Stimulated activated CD4-positive, alpha-beta T cell treated with anti-CD3 and anti-CD28 coated beads, Interleukin-2, amount 100 ng/mL, for 24 hours (primary cell): ENCODE measurements at places on chromosomes 2 and 18.

DNA sequence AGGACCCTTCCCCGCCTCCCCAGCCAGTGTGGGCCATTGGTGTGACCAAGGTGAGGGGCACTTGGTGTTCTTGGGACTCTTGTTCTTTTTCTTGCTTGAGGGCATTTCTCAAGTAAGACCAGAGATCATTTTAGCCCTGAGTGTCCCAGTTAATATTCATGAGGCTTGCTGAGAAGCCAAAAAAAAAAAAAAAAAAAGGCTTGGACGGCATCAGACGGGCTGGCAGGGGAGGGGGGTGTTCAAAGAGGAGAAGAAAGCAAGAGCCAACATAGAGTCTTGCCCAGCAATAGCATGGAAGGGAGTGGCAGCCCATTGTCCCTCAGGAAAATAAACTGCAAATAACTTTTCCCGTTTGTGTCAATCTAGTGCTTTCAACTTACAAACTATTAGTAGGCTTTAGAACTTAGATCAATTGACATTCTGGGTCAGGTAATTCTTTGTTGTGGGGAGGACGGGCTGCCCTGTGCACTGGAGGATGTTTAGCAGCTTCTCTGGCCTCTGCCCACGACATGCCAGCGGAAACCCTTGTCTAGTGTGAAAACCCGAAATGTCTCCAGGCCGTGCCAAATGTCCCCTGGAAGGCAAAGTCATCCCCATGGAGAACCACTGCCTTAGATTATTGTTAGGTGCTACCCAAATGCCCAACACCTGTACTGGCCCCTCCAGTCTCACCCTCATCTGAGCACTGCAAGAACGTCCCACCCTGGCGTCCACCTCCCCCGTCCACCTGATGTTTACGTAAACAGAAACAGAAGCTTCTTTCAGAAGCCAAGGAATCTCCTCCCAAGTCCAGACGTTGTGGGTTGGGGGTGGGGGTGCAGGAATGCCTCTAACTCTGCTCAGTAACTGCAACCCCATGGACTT lies 163.4 kb downstream of the BCL2 start:
- no peak for DNase-seq

DNA sequence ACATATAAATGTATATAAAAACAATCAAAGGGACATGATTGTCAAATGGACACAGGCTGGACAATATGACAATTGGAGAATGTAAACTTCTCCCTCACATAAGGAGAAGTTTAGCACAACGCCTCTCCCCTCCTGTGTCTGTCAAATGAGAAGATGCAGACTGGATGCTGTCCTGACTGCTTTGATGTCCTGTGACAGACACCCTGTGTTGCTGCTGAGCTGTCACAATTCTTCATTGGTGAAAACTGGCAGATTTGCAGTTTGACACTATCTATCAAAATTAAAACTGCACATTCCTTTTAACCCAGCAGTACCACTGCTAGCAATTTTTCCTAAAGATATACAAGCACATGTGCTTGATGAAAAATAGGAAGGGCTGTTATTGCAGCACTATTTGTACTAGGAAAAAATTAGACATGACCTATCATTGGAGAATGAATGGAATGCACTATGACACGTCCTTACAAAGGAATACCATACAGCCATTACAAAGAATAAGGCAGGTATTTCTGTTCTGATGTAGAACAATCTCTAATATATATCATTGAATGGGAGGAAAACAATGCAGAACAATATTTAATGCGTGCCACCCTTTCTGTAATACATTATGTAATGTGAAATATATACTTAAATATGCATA lies 12.4 kb downstream of the DPYSL5 start:
- DNase-seq, result no peak

DNA sequence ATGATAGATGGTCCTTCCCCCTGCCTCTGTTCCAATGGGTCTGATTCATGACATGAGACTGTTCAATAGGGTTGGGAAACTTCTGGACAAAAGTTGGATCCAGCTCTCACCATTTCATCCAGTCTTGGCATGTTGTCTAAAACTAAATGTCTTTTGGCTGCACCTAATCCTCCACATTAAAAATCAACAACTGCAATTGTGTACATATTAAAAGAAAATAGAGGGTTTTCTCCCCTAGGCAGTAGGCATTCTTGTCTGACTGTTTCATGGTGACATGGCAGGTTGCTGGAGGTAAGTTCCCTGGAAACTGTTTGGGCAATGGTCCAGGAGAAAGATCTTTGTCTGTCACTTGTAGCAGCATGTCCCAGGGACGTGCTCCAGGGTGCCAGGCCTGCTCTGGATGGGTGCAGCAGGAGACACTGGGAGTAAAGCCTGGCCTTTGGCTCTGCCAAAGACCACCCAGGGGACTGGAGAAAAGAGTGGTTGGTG lies 135.8 kb downstream of the TCF4 start:
- no peak for DNase-seq

- DNase-seq, result no peak
Observed at GRCh38 chr2:240803191-240803590, 16.8 kb downstream of the KIF1A start.

- no peak for DNase-seq
Observed at GRCh38 chr2:61196671-61197070, 34.7 kb downstream of the C2orf74 start.

GRCh38 chr2:28552045-28552823 lies 56.4 kb downstream of the PLB1 start:
- DNase-seq, result no peak

GRCh38 chr2:47528874-47529273 lies 125.9 kb downstream of the MSH2 start:
- no peak for DNase-seq

DNA sequence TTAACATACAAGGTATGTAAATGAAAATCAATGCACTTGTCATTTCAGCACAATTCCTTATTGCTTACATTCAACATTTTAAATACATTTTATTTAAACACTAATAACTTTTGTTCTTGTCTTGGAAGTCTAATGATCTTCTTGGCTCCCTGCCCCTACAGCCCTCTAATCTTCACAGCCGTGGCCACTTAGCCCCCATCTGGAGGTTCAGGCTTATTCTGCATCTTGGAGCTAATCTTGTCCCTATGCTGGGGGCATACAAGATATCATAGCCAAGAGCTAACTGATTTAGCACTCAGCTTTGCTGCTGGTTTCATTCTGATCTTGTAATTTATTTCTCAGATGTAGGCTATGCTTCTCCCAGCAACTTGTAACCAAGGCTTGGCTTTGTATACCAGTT lies 140.8 kb downstream of the TMEFF2 start:
- DNase-seq, result no peak

DNA sequence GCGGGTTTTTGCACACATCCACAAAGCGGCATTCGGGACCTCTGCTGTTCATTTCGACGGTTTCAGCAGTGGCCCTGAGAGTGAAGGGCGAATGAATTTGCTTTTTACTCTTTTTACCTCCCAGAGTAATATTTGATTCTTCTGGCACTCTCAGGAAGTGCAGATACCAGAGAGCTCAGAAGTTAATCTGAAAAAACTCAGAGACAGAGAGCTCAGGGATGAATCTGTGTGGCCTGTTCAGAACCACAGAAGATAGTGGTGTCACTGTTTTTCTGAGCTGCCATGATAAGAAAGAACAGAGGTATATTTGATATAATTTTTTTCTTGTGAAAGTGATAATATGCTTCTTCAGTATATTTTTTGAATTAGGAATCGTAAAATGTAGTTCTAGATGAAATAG lies 129.3 kb downstream of the MBP start:
- no peak for DNase-seq

DNA sequence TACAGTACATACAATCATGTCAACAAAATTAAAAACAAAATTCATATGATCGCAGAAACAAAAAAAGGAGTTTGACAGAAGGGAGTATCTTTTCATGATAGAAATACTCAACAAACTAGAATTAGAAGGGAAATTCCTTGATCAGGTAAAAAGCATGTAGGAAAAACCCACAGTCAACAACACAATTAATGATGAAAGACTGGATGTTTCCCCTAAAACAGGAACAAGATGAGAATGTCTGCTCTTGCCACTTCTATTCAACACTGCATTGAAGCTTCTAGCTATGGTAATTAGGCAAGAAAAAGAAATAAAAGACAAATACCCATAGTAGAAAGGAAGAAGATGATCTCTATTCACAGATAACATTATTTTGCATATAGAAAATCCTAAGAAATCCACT lies 87.1 kb downstream of the SRBD1 start:
- no peak for DNase-seq

DNA sequence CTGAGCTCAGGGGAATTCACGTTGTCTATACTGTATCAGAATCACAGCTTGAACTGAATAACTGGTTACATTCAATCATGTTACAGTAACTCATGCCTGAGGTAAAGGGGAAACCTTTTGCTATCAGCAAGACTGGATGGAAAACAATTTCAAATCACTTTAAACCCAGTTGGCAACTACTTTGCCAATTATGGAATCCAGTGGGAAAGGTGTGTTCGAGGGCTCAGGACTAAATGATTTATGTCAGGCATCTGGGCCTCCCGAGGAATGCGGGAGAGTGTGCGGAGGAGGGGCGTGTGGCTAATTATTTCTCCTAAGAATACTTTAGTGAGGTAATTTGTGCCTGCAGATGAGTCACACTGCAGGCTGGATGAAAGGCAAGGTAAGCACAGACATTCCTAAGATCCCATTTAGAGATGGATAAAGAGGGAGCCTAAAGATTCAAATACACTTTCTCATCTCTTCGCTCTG lies 100.1 kb downstream of the HRH4 start:
- no peak for DNase-seq

- DNase-seq, result no peak
Observed at GRCh38 chr2:204060841-204061240, 124.3 kb downstream of the ICOS start.

- no peak for DNase-seq
Observed at GRCh38 chr2:181241366-181241765, 215.8 kb upstream of the ITGA4 start.
